ENCODE measurements at places on chromosomes 7 and 10.

GRCh38 chr10:6185039-6185716 is 17.6 kb upstream of the PFKFB3 start:
- DNase-seq: no peak

DNA sequence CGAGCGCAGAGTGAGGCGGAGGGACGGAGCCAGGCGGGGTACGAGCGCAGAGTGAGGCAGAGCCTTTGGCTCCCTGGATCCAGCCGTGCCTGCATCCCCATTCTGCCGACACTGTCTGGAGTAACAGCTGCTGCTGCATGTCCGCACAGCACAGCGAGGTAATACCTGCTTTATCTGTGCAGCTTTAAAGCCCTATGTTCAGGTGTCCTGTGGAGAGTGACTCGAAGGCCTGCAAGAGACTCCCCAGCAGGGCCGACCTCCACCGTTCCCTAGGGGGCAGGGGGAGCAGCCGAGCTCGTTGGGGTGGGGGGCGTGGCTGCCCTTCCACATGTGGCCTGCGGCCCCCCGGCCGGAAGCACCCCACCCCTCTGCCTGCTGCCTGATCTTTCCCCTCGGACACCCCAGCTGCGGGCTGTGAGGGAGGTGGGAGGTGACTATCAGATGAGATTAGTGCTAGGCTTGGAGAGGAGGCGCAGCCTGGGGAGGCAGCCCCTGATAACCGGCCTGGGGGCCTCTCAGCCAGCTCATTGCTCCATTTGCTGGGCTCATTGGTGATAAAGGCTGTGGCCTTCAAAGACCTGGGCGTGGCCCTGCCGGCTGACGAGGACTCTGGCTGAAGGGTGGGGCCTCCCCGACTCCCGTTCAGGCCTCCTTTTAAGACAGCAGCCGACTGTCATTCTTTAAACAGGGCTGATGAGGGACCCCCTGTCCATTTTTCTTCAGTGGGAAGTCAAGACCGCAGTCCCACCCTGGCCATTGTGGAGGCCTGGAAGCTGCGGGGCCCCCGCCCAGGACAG is 8.0 kb downstream of the VENTX start:
- no peak for DNase-seq

- peak; percentile 45 for DNase-seq
These were observed 6.0 kb downstream of the ALOX5 start for GRCh38 chr10:45379891-45380540.

DNA sequence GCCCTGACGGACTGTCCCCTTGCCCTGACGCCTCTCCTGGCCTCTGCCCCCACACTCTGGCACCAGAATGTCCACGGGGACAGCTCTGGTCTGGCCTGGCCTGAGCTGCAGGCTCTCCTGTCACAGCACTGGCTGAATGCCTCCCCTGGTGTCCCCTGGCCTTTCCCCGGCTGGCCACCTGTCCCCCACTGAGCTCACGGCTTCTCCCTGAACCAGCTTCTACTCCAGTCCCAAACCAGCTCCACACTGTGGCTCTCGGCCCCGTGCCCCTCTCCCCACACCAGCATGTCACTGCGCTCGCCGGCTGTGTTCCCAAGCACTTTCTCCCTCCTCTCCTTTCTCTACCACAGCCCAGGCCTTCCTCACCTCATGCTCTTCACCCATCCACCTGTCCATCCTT is 386.4 kb downstream of the DNAJB6 start:
- no peak for DNase-seq

DNA sequence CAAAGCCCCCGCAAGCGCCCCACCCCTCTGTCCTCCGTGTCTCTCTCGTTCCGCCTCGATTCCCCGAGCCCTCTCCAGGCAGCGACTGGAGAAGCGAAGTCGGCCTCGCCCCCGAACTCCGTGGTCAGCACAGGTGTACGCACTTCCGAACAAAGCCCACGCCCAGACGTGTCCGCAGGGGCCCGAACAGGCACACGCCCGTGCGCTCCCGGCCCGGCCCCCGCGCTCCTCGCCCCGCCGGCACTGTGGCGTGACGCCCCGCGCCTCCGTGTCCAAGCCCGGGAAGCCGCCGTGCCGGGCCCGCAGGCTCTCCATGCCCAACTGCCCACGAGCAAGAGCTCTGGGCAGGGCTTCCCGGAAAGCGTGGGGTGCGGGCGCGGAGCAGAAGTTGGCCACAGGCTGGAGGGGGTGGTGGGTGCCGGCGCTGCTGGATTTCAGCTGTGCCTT is 662 bp downstream of the NRCAM start:
- no peak for DNase-seq

- DNase-seq: no peak
These were observed 11.0 kb downstream of the HIBADH start for GRCh38 chr7:27651702-27652101.

GRCh38 chr10:49115015-49115795 is at the start of gene VSTM4:
Gene VSTM4 (minus strand): TSS chr10:49115522. CDS start chr10:49115485, 37 bp downstream.
- no peak for DNase-seq

- DNase-seq: no peak
These were observed 89.6 kb downstream of the ACTR3B start for GRCh38 chr7:152849128-152849527.

Measured in GF-D8 (cell line).